ENCODE measurements at places on chromosomes 5 and 9. TPM values are rescaled to one million over a fixed set of nuclear protein-coding genes. Genes with fewer than 3 reads are reported as not detected.

Gene ACOT12
- total RNA-seq: not detected

Gene PKN3
- 4.2 TPM for total RNA-seq

Gene AQP7
- total RNA-seq: 2.2 TPM

Gene DIAPH1
- total RNA-seq: 51.0 TPM

Gene RHOBTB3
- 209 TPM for total RNA-seq

Gene ADRB2
- total RNA-seq: 2.3 TPM

Gene FOXE1
- not detected for total RNA-seq

Gene SV2C
- 0.36 TPM for total RNA-seq

Gene PHYHD1
- 53.3 TPM for total RNA-seq

Gene KIF3A
- total RNA-seq: 11.3 TPM

Gene PAM
- 187 TPM for total RNA-seq

Gene LCN15
- total RNA-seq: not detected

Gene FBP2
- total RNA-seq: not detected

Gene AFAP1L1
- total RNA-seq: 6.1 TPM

Gene MYOT
- total RNA-seq: 0.23 TPM

Gene CD72
- total RNA-seq: 1.2 TPM

Gene TPPP
- 1.4 TPM for total RNA-seq

Gene IL13
- not detected for total RNA-seq

Gene LVRN
- total RNA-seq: 1.4 TPM

Gene TMEM267
- 7.8 TPM for total RNA-seq

Gene IL6ST
- 262 TPM for total RNA-seq

Gene PCDHB8
- 2.1 TPM for total RNA-seq

Gene ECSCR
- 5.7 TPM for total RNA-seq

Gene ELOVL7
- 5.9 TPM for total RNA-seq

Gene COL27A1
- total RNA-seq: 41.0 TPM

Gene CARD9
- total RNA-seq: 3.5 TPM

Gene IFNA2
- not detected for total RNA-seq

Gene SEMA4D
- 19.0 TPM for total RNA-seq

Gene IER5L
- 52.9 TPM for total RNA-seq

Gene TRIM36
- 3.1 TPM for total RNA-seq

Gene CTXN3
- total RNA-seq: not detected

Gene GRIN3A
- 0.02 TPM for total RNA-seq

Gene SDHA
- total RNA-seq: 72.1 TPM

Gene SREK1
- total RNA-seq: 54.0 TPM

Gene TAF1L
- total RNA-seq: not detected

Gene SLC6A18
- total RNA-seq: not detected

Gene C9orf152
- 0.34 TPM for total RNA-seq

Gene TLX3
- not detected for total RNA-seq

Gene AK6
- 22.2 TPM for total RNA-seq

Gene PDE8B
- 2.2 TPM for total RNA-seq

Gene FIBCD1
- 0.13 TPM for total RNA-seq

Gene CRHBP
- total RNA-seq: 2.4 TPM

Gene OSMR
- total RNA-seq: 49.4 TPM

Gene SARDH
- total RNA-seq: 3.2 TPM

Gene BHMT2
- 5.7 TPM for total RNA-seq

Gene PCDHGA3
- total RNA-seq: 6.9 TPM

Gene C5orf58
- total RNA-seq: not detected

Gene TAF11L9
- total RNA-seq: not detected

Gene MARCOL
- total RNA-seq: not detected

Gene ADAMTS19
- total RNA-seq: 23.5 TPM

Gene DRD1
- 0.23 TPM for total RNA-seq

Gene STPG3
- total RNA-seq: not detected

Gene VAV2
- 7.8 TPM for total RNA-seq

Gene RGS7BP
- 5.2 TPM for total RNA-seq

Gene EQTN
- total RNA-seq: 0.92 TPM

Gene C1QTNF2
- 0.53 TPM for total RNA-seq

Gene SLC4A9
- total RNA-seq: not detected

Gene TMEM232
- total RNA-seq: 4.0 TPM

Gene CTSV
- not detected for total RNA-seq
